ENCODE measurements at places on chromosomes 7 and 10.

DNA sequence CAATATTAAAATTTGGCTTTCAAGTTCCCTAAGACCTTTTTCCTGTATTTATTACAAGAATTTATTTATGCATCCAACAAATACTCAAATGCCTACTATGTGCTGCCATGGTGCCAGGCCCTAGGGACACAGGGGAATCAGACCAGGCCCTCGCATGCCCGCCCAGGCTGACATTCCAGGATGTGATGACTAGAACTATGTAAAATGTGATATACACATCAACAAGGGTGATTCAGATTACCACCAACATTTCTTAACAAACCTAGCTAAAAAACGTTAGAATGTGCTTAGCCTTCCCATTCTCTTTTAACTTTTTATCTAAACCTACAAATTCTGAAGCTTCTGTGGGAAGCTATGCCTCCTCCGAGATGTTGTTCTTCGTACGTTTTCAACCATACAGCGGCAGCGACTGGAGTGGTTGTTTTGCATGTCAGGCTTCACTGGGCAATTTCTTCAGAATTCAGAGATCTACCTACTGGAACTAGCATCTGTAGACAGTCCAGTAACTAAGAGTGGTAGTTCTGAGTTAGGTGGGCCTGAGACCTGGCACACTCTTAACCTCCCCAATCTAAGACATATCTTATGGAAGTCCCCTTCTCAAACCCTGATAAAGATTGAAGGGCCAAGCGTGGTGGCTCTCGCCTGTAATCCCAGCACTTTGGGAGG, 22.1 kb downstream of the GNA12 start:
- no peak for DNase-seq

- DNase-seq: no peak
Observed at GRCh38 chr7:137488038-137488437, 144.5 kb upstream of the PTN start.

- no peak for DNase-seq
Observed at GRCh38 chr7:87300756-87301155, 44.7 kb upstream of the CROT start.

GRCh38 chr7:79292834-79293233, 160.6 kb downstream of the MAGI2 start:
- DNase-seq: no peak

GRCh38 chr7:137337902-137338301, 5.6 kb downstream of the PTN start:
- DNase-seq: no peak

Data from NK-92 treated with Interleukin-12 subunit alpha and Interleukin-12 subunit beta, amount 100 ng/mL, for 24 hours (cell line).